ENCODE measurements at places on chromosomes 4 and X. TPM values are rescaled to one million over a fixed set of nuclear protein-coding genes. Genes with fewer than 3 reads are reported as not detected.

The PAGE1 gene
- not detected for total RNA-seq

The MAMLD1 gene
- 2.5 TPM for total RNA-seq

- DNase-seq = no peak
Measured at GRCh38 chr4:125951261-125951887, 636.6 kb downstream of the FAT4 start.

DNA sequence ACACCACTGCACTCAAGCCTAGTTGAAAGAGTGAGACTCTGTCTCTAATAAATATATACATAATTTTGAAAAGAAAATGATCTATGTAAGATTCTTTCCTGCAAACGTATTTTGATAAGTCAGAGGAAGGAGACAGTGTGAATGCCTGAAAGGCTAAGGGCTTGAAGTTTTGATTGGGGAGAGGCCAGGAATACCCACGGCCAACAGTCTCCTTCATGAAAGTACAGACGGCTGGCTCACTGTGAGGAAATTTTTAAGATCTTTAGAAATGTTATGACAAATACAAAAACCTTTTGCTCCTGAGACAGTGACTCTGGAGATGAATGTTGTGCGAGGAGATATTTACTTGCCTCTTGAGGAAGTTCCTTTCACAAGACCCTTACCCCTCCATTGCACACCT is 111.4 kb upstream of the KLHL13 start:
- DNase-seq = no peak

DNA sequence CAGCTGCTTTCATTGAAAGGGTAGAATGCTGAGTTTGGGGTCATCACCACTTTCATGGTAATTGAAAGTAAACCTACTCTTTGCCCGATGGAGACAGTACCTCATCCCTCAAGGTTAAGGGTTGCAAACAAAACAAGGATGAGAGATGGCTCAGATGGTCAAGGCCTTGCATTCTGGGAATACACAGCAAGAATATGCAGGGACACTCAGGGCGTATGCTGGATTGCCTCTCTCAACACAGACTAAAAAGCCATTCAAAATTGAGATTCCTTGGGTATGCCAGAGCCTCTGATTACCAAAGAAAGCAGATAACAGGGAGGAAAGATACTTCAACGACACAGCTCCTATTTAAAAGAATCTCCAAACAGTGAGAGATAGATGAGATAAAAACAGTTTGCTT is 310.4 kb downstream of the ARAP2 start:
- DNase-seq = no peak

DNA sequence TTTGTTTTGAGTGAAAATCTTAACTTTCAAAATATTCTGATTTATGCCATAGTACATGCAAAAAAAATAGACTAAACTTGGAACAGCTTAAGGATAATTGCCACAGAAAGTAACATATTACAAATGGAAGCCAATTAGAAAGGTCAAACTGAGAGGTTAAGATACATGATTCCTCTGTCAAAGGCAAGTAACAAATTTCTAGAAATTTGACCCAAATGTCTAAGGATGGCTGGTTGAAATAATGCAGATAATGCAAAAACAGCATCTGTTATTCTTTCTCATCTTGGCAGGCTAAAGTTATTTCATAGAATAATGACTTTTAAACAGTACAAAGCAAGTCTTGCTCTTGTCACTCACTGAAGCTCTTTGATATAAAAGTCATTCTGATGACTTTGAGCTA is 10.5 kb downstream of the FGF5 start:
- no peak for DNase-seq

DNA sequence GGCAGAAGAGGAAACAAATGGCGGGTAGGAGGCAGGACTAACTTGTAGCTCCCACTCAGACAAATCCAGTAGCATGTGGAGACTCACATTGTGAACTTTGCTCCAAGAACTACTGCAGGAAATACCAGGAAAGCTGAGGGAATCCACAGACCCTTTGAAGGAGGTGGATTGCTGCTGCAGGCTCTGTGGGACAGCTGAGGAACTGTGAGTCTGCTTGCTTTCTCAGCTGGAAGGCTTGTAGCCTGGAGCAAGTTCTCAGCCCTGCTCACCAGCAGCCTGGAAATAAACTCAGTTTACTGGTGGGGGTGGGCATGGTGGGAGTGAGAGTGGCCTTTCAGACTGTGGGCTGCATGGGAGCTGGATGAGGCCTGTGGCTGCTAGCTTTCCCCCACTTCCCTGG is 16.0 kb downstream of the RTL3 start:
- no peak for DNase-seq

DNA sequence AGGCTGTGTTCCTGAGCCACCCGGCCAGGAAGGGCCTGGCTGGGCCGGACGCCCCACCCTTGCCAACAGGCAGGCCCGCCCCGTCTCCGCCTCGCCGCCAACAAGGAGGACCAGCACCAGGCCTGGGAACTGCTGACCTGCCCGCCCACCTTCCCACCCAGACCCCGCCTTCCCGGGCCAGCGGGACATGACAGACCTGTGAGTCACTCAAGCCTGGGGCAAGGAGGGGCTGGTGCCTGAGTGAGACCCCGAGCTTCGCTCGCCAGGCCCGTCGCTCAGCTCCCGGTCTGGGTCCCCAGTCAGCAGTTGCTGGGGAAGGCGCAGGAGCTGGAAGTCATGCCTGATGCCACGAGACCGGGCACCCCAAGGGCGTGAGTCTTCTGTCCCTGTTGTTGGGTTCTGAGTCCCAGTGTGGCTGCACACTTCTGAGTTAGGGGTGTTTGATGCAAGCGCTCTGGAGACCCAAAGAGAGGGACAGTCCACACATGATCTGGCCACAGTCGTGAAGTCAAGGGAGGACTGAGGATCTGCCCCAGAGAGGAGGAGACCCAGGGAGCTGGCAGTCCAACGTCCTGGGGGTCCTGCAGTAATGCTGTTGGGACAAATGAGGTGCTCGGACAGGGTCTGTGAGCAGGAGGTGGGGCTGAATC is at the start of gene DNASE1L1:
Gene DNASE1L1 (minus strand): TSS at position 33 of the 650 bp plus-strand sequence. CDS start 3,686 bp downstream, outside the sequence.
- peak; percentile 98 for DNase-seq

DNA sequence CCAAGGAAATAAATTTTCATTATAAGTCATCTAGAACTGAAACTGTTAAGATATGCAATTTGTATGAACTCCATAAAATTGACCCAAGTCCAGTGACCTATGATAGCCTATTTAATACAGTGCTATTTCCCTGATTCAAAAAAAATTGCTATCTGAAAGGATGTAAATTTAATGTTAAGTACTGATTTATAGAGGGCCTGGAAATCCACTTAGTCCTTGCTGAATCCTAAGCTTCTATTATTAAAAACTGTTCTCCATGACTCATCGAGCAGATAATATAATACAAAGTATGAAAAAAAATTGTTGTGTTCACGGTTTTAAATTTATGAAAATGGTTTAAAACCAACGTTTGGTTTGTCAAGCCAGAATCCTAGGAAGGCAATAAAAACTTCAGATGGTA is 704.8 kb upstream of the AADAT start:
- DNase-seq = no peak
